ENCODE measurements at places on chromosomes 3 and 15.

- no peak for DNase-seq
Measured at GRCh38 chr3:123279121-123279520, 77.4 kb downstream of the SEC22A start.

GRCh38 chr3:38150780-38151528 is 12.5 kb downstream of the MYD88 start:
- DNase-seq = no peak

- no peak for DNase-seq
Measured at GRCh38 chr3:62665627-62666437, 209.4 kb downstream of the CADPS start.

DNA sequence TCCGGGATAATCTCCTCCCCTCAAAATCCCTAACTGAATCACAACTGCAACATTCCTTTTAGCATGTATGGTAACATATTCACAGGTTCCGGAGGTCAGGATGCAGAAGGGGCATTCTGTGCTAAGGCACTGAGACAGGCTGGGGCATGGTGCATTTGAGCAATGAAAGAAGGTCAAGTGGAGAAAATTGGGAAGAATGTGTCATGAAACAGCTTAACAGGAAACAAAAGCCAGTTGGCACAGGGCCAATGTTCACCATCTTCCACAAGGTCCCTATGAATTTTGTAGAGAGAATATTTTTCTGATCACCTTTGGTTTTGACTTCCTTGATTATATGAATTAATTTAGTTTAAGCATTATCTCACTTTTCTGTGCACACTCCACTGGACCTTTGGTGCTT is 587.7 kb upstream of the NR2F2 start:
- DNase-seq = no peak

DNA sequence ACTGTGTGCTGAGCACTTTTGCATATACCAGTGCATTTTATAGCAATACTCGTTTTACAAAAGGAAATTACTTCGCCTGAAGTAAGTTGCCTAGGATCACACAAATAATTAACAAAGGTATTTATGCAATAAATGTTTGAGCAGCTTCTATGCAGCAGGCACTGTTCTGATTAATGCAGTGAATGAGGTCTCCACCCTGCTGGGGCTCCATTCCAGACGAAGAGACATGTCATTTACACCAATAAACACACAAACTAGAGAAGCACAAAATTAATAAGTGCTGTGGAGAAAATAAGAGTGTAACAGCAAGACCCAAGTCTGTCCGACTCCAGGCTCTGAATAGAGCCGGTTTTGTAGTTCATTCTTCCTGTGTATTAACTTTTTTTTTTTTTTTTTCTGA is 17.5 kb downstream of the NOX5 start:
- no peak for DNase-seq
